ENCODE measurements at places on chromosomes 7 and 10. TPM values are rescaled to one million over a fixed set of nuclear protein-coding genes. Genes with fewer than 3 reads are reported as not detected.

AZGP1 gene
- total RNA-seq: 17.1 TPM

AKR1C2 gene
- 3.5 TPM for total RNA-seq

SP8 gene
- total RNA-seq: not detected

CFAP43 gene
- total RNA-seq: 0.83 TPM

PARP12 gene
- total RNA-seq: 20.6 TPM

SFTPA1 gene
- not detected for total RNA-seq

CALU gene
- 210 TPM for total RNA-seq

POLD2 gene
- 23.5 TPM for total RNA-seq

ZDHHC6 gene
- 25.2 TPM for total RNA-seq

- no peak overlapping the region for H3K27ac ChIP-seq
- H3K36me3 ChIP-seq: no peaks in the 10 kb centered on the region
- H3K4me3 ChIP-seq: no peak overlapping the region
- peaks cover 52% of the 10 kb centered on the region for H3K27me3 ChIP-seq
- no peak for DNase-seq
- peaks cover 16% of the 10 kb centered on the region for H3K4me1 ChIP-seq
Measured at GRCh38 chr7:108459922-108460551, 3.8 kb upstream of the NRCAM start.

- no peak overlapping the region for H3K27ac ChIP-seq
- no peak for DNase-seq
- no peaks in the 10 kb centered on the region for H3K36me3 ChIP-seq
- H3K27me3 ChIP-seq: no peaks in the 10 kb centered on the region
- H3K4me3 ChIP-seq: no peak overlapping the region
Measured at GRCh38 chr7:90749262-90749661, 153.1 kb downstream of the CDK14 start.

GRCh38 chr7:82051601-82052000 is 281.8 kb upstream of the HGF start:
- peak overlapping the region; percentile 78 for H3K27ac ChIP-seq

DNA sequence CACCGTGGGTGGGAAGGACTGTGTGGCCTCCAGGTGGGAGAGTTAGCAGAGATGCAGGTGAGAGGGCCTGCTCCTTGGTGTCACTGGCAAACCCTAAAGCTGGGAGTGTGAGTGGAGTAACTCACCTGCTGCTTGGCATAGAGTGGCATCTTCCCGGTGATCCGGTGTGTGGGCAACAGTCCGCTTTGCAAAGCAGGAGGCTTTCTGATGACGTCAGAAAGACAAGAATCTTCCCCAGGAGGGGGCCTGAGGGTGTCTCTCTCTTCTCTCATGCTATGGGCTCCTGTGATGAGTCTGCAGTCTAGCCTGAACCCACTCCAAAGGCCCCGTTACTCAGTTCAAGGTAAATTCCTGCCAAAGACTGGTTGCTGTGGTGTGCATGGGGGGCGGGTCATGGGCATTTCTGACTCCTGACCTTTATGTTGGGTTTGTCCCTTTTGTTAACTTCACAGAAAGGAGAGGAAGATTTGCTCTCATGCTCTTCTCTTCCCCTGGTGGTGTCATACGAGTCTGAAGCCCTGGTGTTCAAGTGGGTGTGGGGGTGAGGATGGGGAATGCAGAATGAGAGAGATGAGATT is 187.9 kb downstream of the GATA3 start:
- H3K4me1 ChIP-seq: no peaks in the 10 kb centered on the region
- H3K27ac ChIP-seq: no peak overlapping the region
- H3K27me3 ChIP-seq: no peaks in the 10 kb centered on the region
- no peak for DNase-seq

- no peak overlapping the region for H3K4me3 ChIP-seq
- no peaks in the 10 kb centered on the region for H3K36me3 ChIP-seq
Measured at GRCh38 chr10:58887474-58887873, 289.0 kb upstream of the PHYHIPL start.

GRCh38 chr7:108293149-108293612 is 163.0 kb upstream of the LAMB4 start:
- H3K36me3 ChIP-seq: no peaks in the 10 kb centered on the region
- H3K4me1 ChIP-seq: no peaks in the 10 kb centered on the region
- DNase-seq: no peak

DNA sequence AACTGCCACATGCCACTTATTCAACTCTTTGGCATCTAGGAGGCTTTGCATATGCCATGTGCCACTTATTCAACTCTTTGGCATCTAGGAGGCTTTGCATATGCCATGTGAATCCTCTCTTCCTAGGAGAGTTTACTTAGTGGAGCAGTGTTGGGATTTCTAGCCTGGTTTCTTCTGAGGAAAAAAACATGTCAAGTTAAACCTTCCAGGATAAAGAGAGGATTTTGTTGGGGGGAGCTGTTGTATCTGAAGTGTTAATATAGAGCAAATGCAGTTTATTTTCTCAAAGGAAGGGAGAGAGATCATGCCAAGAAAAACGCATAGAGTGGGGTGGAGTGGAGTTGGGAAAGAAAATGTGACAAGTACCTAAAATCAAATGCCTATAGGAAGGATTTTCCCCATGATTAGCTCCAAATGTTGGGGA is 91.5 kb downstream of the MCU start:
- no peaks in the 10 kb centered on the region for H3K27me3 ChIP-seq
- no peak overlapping the region for H3K4me3 ChIP-seq
- DNase-seq: no peak
- H3K27ac ChIP-seq: no peak overlapping the region

GRCh38 chr7:7820939-7821338 is 102.5 kb upstream of the RPA3 start:
- no peak overlapping the region for H3K27ac ChIP-seq
- H3K4me3 ChIP-seq: no peak overlapping the region
- DNase-seq: no peak

- H3K27me3 ChIP-seq: no peaks in the 10 kb centered on the region
- H3K4me3 ChIP-seq: no peak overlapping the region
- no peak for DNase-seq
- no peaks in the 10 kb centered on the region for H3K4me1 ChIP-seq
- no peaks in the 10 kb centered on the region for H3K36me3 ChIP-seq
Measured at GRCh38 chr10:11557967-11558366, 53.5 kb downstream of the USP6NL start.
